Temporal lobe (tissue), 4 donors: ENCODE measurements at places on chromosomes 16 and 17. TPM values are rescaled to one million over a fixed set of nuclear protein-coding genes. Genes with fewer than 3 reads are reported as not detected.

Gene CCL1
- not detected for total RNA-seq

Gene CHD9
- total RNA-seq, result 156 TPM

Gene WDR81
- 8.9 TPM for total RNA-seq

Gene TGFB1I1
- total RNA-seq, result 2.0 TPM

Gene KCNAB3
- total RNA-seq, result 3.7 TPM

Gene PRR11
- 3.0 TPM for total RNA-seq

Gene KRT40
- total RNA-seq, result not detected

Gene IRF8
- 1.7 TPM for total RNA-seq

Gene ITGAD
- not detected for total RNA-seq

Gene EPX
- not detected for total RNA-seq

Gene ITFG1
- 136 TPM for total RNA-seq

Gene TNK1
- 0.25 TPM for total RNA-seq

Gene KRT25
- total RNA-seq, result 0.49 TPM

Gene UBALD2
- total RNA-seq, result 4.4 TPM

Gene TEDC2
- total RNA-seq, result 3.9 TPM

Gene ASGR1
- total RNA-seq, result 11.3 TPM

Gene MYBBP1A
- 16.2 TPM for total RNA-seq

Gene TBC1D3C
- total RNA-seq, result under 0.01 TPM

Gene KCNH4
- 0.74 TPM for total RNA-seq

Gene SETD1A
- 3.4 TPM for total RNA-seq

Gene CLN3
- total RNA-seq, result 10.6 TPM

Gene PRM1
- total RNA-seq, result not detected

Gene PDE6G
- total RNA-seq, result not detected

Gene PRDM7
- total RNA-seq, result not detected

Gene CHD9NB
- 0.25 TPM for total RNA-seq

Gene C17orf50
- not detected for total RNA-seq

Gene WSCD1
- total RNA-seq, result 24.6 TPM

Gene NSRP1
- total RNA-seq, result 5.4 TPM

Gene PLXDC1
- 7.9 TPM for total RNA-seq

Gene ESRP2
- not detected for total RNA-seq

Gene RNF112
- 21.6 TPM for total RNA-seq

Gene CENPT
- total RNA-seq, result 23.8 TPM

Gene ITPRIPL2
- total RNA-seq, result 2.7 TPM

Gene CAVIN1
- total RNA-seq, result 6.4 TPM

Gene DNAI2
- 0.25 TPM for total RNA-seq

Gene RAB40B
- total RNA-seq, result 13.0 TPM

Gene GCGR
- not detected for total RNA-seq

Gene LIG3
- 30.5 TPM for total RNA-seq
